CD4-positive, CD25-positive, alpha-beta regulatory T cell (primary cell): ENCODE measurements at places on chromosomes 12 and 14.

GRCh38 chr14:56422703-56423213 is 156.8 kb upstream of the TMEM260 start:
- no peak overlapping the region for H3K4me3 ChIP-seq
- H3K4me1 ChIP-seq: no peaks in the 10 kb centered on the region
- H3K36me3 ChIP-seq: no peaks in the 10 kb centered on the region
- H3K27ac ChIP-seq: no peak overlapping the region
- DNase-seq: no peak

DNA sequence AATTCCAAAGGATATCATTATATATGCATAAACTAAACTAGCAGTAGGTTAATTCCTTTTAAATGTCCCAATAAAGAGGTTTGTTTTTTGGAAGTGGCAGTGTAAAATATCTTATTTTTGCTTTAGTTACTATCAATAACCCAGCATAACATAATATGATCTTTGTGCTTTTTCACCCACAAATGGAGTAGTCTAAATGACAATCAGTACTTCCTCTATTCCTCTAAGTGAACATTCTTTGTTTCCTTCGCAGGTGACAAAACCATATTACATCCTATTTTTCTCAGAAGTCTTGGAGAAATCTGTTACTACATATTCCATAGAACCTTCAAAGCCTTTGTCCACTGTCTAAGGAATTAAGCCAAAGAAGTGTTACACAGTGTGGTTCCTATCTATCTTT is 62.5 kb downstream of the MED13L start:
- H3K4me1 ChIP-seq: peaks cover 22% of the 10 kb centered on the region
- DNase-seq: no peak
- no peaks in the 10 kb centered on the region for H3K36me3 ChIP-seq
- no peaks in the 10 kb centered on the region for H3K27me3 ChIP-seq

DNA sequence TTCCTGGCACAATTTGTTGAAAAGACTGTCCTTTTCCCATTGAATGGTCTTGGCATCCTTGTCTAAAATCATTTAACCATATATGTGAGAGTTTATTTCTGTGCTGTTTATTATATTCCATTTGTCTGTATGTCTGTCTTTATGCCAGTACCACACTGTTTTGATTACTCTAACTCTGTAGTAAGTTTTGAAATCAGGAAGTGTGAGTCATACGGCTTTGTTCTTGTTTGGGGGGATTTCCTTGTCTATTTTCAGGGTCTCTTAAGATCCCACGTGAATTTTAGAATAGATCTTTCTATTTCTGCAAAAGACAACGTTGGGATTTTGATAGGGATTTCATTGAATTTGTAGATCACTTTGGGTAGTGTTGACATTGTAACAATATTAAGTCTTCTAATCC is 88.5 kb downstream of the MYRFL start:
- H3K4me1 ChIP-seq: no peaks in the 10 kb centered on the region
- no peak for DNase-seq
- no peak overlapping the region for H3K27ac ChIP-seq
- no peaks in the 10 kb centered on the region for H3K36me3 ChIP-seq
- peaks cover 1% of the 10 kb centered on the region for H3K27me3 ChIP-seq
- no peak overlapping the region for H3K4me3 ChIP-seq

DNA sequence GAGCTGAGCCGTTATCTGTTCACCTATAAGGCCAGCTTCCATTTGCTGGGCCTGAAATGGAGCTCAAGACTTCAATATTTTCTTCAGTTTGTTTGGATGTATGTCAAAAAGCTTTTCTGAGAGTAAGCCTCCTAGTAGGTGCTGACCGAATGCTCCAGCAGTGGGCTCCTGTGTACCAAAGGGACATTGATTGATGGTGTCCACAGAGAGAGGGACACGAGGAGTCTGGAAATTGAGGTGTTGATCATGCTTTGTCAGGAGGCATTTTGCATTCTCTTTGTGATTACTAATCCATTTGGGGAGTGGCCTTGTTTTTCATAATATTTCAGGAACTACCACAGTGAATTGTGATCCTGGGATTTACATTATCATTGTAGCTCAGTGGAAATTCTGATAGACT is 107.7 kb upstream of the SLC38A2 start:
- no peak overlapping the region for H3K27ac ChIP-seq
- no peak for DNase-seq
- no peaks in the 10 kb centered on the region for H3K36me3 ChIP-seq
- H3K4me1 ChIP-seq: no peaks in the 10 kb centered on the region
- no peaks in the 10 kb centered on the region for H3K27me3 ChIP-seq

- no peak overlapping the region for H3K4me3 ChIP-seq
- H3K27ac ChIP-seq: no peak overlapping the region
- no peaks in the 10 kb centered on the region for H3K27me3 ChIP-seq
These were observed 285.8 kb downstream of the NRXN3 start for GRCh38 chr14:78455896-78456435.

DNA sequence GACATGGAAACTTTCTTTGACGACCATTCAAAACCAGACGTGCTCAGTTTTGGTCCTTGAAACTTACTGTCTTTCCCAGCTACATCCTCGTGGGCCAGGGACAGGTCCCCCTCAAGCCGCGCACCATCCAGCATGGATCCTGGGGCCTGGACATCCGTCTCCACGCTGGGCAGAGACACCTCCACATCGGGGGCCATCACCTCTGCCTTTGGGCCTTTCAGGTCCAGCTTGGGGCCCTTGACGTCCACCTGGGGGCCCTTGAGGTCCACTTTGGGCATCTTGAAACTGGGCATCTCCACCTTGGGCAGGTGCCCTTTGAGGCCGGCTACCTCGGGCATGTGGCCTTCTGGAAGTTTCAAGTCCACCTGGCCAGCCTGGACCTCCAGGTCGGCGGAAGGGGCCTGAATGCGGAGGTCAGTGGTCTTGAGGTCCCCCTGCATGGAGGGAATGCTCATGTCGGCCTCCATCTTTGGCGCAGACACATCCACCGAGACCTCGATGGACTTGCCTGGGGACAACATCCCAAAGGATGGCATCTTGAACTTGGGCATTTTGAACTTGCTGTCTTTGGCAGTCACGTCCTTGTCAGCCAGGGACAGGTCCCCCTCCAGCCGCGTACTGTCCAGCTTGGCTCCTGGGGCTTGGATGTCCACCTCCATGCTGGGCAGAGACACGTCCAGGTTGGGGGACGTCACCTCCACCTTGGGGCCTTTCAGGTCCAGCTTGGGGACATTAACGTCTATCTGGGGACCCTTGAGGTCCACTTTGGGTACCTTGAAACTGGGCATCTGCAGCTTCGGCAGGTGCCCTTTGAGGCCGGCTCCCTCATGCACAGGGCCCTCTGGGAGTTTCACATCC is 17.1 kb downstream of the PLD4 start:
- no peak overlapping the region for H3K4me3 ChIP-seq
- no peaks in the 10 kb centered on the region for H3K36me3 ChIP-seq
- H3K27me3 ChIP-seq: no peaks in the 10 kb centered on the region
- DNase-seq: no peak
- no peak overlapping the region for H3K27ac ChIP-seq

- peaks cover 15% of the 10 kb centered on the region for H3K4me1 ChIP-seq
- H3K27ac ChIP-seq: peak overlapping the region; percentile 77
- DNase-seq: peak; percentile 55
- no peaks in the 10 kb centered on the region for H3K36me3 ChIP-seq
- no peaks in the 10 kb centered on the region for H3K27me3 ChIP-seq
These were observed 584 bp downstream of the VRK1 start for GRCh38 chr14:96797582-96798349.

GRCh38 chr14:36784541-36784940 is 122.9 kb downstream of the PAX9 start:
- no peak overlapping the region for H3K27ac ChIP-seq
- H3K36me3 ChIP-seq: no peaks in the 10 kb centered on the region
- no peak for DNase-seq
- H3K4me1 ChIP-seq: no peaks in the 10 kb centered on the region

DNA sequence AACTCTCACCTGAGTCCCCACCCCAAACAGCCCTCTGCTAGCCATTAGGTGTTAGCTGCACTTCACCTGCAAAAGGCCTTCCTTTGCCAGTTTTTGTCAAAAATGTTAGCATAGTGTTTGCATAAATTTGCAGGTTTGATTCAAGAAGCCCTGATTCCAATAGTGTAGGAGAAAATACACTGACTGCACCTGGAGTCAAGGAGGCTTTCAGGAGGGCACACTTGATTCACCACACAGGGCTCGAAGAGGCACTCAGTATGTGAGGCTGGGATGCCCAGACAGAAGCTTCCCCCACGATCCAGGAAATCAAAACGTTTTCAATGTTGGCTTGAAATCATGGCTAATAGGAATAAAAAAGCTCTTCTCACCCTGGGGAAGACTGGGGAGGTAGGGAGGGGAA is 40.5 kb upstream of the DDX11 start:
- no peak for DNase-seq
- no peak overlapping the region for H3K4me3 ChIP-seq
- H3K36me3 ChIP-seq: no peaks in the 10 kb centered on the region
- no peaks in the 10 kb centered on the region for H3K4me1 ChIP-seq
- peaks cover 3% of the 10 kb centered on the region for H3K27me3 ChIP-seq
- no peak overlapping the region for H3K27ac ChIP-seq

DNA sequence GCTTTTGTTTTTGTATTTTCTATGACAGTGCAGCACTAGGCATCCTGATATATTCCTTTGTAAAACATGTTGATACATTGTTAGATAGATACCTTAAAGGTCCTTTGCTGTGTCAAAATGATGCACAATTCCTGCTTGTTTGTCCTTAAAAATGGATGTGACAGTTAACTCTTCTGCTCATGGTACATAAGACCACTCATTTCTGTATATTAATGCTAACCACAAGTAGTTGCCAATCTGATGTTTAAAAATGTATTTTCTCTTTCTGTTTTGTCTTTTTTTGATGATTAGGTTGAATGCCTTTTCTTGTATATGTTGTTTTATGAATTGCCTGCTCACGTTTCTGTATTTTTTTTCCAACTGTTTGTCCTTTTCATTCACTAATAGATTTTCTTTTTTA is 35.1 kb downstream of the ATF7IP start:
- peaks cover 79% of the 10 kb centered on the region for H3K4me1 ChIP-seq
- H3K36me3 ChIP-seq: no peaks in the 10 kb centered on the region
- peak; percentile 58 for DNase-seq
- no peaks in the 10 kb centered on the region for H3K27me3 ChIP-seq

GRCh38 chr12:65988596-65988995 is 142.0 kb downstream of the LLPH start:
- no peak overlapping the region for H3K27ac ChIP-seq
- no peaks in the 10 kb centered on the region for H3K27me3 ChIP-seq
- DNase-seq: no peak
- no peak overlapping the region for H3K4me3 ChIP-seq
- no peaks in the 10 kb centered on the region for H3K4me1 ChIP-seq

DNA sequence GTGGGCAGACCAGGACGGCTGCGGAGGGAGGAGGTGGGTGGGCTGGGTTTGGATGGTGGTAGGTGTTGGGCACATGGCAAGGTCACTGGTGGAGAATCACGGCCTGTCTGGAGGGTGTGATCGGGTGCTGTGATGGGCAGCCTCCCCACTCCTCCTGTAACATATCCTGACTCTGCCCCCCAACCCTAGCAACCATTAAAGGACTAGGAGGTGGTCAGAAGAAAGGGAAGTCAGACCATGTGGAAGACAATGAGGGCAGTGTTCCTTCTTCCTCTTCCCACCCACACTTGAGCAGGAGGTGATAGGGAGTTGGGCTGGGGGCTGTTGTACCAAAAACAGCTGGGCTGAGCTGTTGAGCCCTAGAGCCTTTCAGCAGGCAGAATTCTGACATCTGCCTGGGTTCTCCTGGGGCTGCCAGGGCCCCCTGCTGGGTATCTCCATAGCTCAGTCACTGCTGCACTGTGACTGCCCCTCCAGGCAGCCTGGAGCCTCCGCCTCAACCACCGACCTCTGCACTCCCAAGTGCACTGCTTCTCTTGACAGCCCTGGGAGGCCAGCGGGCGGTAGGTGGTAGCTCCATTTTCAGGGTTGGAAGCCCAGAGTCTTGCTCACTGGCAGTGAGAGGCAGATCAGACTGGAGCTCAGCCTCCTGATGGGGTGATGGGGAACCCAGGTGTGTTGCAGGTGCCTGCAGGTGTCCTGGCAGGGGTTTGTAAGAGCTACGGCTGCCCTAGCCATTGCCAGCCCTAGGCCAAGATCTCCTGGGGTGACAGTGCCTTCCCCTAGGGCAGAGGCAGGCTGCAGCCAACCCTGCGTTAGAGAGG is 15.4 kb downstream of the VASH1 start:
- no peak for DNase-seq
- H3K36me3 ChIP-seq: no peaks in the 10 kb centered on the region
- no peaks in the 10 kb centered on the region for H3K27me3 ChIP-seq
- no peaks in the 10 kb centered on the region for H3K4me1 ChIP-seq
- H3K4me3 ChIP-seq: no peak overlapping the region
